ENCODE measurements at places on chromosomes 11 and 22. TPM values are rescaled to one million over a fixed set of nuclear protein-coding genes. Genes with fewer than 3 reads are reported as not detected.

KRTAP5-11 gene
- not detected for total RNA-seq

FXYD2 gene
- total RNA-seq: not detected

OR51B4 gene
- total RNA-seq: not detected

CHST1 gene
- 0.21 TPM for total RNA-seq

RBM7 gene
- 19.1 TPM for total RNA-seq

PNPLA3 gene
- 34.5 TPM for total RNA-seq
